Naive thymus-derived CD8-positive, alpha-beta T cell (primary cell): ENCODE measurements at places on chromosomes 16 and 17. TPM values are rescaled to one million over a fixed set of nuclear protein-coding genes. Genes with fewer than 3 reads are reported as not detected.

DNA sequence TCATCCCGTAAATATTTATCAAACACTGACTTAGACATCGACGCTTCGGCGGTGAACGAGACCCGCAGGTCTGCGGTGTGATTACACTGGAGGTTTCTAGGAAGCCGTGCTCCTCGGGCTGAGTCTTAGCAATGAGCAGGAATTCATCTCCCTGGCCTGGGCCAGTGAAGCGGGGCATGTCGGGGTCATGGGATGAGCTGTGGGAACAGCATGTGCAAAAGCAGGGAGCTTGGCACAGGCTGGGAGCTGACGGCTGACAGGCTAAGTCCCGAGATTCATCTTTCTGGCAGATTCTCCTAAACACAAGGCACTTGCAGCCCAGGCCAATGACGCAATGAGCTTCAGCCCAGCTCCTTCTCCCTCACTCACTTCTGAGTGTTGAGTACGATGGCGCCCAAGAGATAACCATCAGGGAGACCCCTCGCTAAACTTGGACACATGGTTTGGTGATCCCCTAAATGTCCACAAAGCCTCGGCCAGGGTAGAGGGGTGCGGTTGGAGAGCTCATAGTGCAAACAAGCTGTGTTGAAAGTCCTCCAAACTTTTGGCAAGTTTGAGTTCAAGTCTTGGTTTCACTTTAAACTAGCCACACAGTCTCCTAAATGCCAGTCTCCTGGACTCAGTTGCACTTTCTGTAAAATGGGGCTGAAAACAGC is 12.8 kb downstream of the CRISPLD2 start:
- no peak overlapping the region for H3K4me3 ChIP-seq
- no peak for DNase-seq
- no peaks in the 10 kb centered on the region for H3K36me3 ChIP-seq
- no peak overlapping the region for H3K27ac ChIP-seq
- H3K4me1 ChIP-seq: no peaks in the 10 kb centered on the region
- peaks cover 18% of the 10 kb centered on the region for H3K27me3 ChIP-seq

SP6 gene
- total RNA-seq: 0.33 TPM

TPPP3 gene
- not detected for total RNA-seq

DNA sequence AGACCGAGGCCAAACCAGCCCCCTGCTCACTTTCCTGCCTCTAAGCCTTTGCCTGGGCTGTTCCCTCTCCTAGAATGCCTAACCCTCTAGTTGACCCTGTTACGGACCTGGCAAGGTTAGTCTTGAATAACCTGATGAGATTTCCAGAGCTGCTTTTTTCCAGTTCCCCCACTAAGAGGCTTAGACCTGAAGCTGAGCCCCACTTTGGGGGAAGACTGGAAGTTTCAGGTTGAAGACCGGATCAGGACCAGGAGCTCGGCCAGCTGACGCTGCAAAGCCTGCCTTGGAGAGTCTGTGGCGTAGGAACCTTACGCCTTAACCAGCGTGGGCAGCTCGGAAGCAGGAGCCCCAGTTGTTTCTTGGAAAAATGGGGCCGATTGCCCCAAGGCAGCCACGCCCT is 129.8 kb downstream of the OR1D5 start:
- no peak for DNase-seq
- no peaks in the 10 kb centered on the region for H3K36me3 ChIP-seq
- peaks cover 2% of the 10 kb centered on the region for H3K27me3 ChIP-seq
- no peak overlapping the region for H3K4me3 ChIP-seq
